ENCODE measurements at places on chromosomes 4 and X. TPM values are rescaled to one million over a fixed set of nuclear protein-coding genes. Genes with fewer than 3 reads are reported as not detected.
A peak's percentile ranks its signal among the peaks of the same experiment; 100 is the strongest.

SGCB gene
- polyA plus RNA-seq: 30.7 TPM

GRCh38 chrX:15474028-15474427 is 19.1 kb downstream of the PIR start:
- DNase-seq: no peak

GPR143 gene
- polyA plus RNA-seq: 8.7 TPM

GRCh38 chrX:42269186-42269585 is 345.8 kb upstream of the CASK start:
- DNase-seq: no peak

DNA sequence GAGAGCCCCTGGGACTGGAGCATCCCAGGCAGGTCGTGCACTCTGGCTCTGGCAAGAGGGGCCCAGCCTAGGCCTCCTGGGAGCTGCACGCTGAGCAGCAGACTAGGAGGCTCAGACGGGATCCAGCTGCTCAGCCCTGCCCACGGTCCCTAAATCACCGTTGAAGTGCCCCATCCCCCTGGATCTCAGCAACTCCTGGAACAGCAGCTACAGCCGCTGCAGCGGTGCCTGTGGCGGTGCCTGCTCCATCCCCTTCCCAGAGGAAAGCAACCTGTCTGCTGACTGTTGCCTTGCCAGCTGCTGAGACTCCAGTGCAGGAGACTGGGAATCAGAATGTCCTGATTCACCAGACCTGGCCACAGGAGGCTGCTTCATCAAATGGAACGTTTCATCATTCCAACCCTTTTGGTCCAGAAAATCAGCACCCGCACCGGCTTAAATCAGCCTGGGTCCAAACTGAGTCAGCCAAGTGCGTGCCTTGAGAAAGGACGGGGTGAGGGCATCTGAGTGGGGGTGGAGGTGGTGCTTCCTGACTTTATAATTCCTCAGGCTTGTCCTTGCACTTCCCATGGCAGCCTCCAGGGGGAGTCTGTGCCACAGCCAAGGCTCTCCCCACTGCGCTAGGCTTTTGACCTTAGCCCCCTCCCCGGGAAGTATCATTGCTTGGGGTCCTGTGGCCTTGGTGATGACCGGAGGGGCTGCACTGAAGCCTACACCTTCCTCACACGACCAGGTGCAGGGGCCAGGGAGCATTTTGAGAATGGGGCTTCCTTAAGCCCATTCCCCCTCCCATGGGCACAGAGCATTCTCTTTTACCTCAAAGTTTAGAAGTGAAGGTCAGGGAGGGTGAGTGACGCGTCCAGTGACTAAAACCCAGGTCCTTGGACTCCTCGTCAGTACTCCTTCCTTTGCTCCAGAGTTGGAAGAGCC is 6.5 kb downstream of the ZNF185 start:
- DNase-seq: peak; percentile 43

All from kidney (tissue), 22 donors.